Right renal cortex interstitium (tissue), 3 donors: ENCODE measurements at places on chromosomes 2 and 18.

DNA sequence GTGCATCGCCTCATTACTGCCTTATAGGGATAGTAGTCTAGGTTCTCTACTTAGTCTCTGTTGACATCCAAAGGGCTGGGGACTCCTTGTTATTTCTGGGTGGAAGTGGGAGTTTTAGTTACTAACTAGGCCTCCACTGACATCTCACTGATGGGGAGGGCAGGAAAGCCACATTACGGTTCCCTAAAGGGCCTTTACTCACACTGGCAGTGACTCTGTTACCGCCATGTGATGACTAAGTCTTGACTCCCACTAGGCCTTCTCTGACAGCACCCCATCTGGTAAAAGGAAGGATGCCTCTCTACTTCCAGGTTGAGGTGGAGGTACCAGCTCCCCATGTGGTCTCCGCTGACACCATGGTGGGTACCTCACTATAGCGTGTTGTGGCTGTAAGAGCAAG is 14.0 kb upstream of the BCL2L11 start:
- no peak for DNase-seq

GRCh38 chr2:232876161-232876977 is 6.3 kb downstream of the SNORC start:
- DNase-seq = no peak

GRCh38 chr2:225337183-225337582 is 62.3 kb upstream of the NYAP2 start:
- DNase-seq = no peak

DNA sequence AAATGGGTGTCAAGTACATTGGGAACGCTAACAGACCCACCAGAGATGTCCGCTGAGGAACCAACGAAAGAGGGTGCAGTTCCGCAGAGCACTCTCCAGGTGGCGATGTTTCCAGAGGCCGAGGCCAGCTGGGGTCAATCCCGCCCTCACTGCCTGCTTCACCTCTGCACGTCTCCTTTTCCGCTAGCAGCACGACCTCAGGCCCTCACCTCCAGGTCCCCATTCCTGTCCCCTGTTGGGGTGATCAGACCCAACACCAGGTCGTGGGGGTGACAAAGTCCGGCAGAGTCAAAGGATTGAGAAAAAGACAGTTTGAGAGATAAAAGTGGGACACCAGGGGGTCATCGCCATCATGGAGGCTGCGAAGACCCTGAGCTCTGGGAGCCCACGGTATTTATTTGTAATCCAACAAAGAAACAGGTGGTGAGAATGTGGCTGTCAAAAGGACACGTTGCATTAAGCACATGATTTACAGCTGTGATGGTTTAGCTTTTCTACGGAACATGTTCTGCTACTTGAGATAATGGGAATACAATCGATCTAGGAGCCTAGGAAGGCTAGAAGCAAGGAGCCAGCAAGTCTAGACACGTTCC is 27.3 kb downstream of the ZAP70 start:
- DNase-seq = no peak

DNA sequence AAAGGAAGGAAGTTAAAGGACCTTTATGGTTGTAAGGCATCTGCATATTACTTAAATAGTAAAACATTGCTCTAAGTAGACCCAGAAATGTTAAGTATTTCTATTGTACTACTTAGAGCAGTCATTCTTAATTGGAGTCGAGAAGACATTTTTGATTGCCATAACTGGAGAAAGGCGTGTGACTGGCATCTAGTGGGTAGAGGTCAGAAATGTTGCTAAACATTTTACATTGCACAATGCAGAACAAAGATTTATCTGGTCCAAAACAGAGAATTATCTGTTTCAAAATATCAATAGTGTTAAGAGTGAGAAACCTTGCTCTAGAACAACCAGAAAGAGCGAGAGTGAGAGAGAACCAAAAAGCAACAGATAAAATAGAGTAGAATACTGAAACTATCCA is 23.3 kb upstream of the ROCK1 start:
- DNase-seq = no peak

DNA sequence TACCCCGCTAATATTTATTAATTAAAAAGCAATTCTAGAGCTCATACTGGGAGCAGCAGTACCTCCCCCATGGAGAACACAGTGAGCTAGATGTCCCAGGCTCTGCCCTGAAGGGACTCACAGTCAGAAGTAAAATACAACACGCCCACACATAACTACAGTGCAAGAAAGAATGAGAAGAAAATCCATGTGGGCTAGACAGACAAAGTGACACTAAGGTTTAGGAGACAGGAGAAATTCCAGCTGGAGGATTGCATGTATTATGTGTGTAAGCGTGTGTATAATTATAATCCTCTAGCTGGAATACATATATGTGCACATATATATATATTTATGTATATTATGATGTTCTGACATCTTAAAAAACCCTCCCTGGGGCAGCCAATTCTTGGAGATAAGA is 15.7 kb downstream of the SOWAHC start:
- DNase-seq = no peak

GRCh38 chr18:54558609-54559585 is 32.1 kb upstream of the DYNAP start:
- peak; percentile 4 for DNase-seq

DNA sequence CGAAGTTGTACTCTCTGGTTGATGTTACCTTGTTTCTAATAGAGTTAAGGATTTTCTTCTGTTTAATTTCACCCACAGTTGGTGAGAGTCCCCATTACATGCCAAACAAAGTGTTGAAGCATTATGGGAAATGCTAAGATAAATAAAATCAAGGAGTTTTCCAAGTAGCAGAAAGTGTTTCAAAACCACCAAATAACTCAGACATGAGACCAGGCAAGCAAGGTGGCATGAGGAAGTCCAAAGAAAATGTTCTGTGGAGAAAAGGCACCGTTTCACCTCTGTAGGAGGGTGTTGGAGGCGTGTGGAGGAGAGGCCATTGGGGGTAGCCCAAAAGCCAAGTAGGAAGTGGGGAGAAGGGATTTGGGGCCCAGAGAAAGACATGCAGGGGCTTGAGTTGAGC is 8.7 kb downstream of the CFAP221 start:
- no peak for DNase-seq
